Osteocyte (in vitro differentiated cells): ENCODE measurements at places on chromosomes 3 and 15. TPM values are rescaled to one million over a fixed set of nuclear protein-coding genes. Genes with fewer than 3 reads are reported as not detected.

DNA sequence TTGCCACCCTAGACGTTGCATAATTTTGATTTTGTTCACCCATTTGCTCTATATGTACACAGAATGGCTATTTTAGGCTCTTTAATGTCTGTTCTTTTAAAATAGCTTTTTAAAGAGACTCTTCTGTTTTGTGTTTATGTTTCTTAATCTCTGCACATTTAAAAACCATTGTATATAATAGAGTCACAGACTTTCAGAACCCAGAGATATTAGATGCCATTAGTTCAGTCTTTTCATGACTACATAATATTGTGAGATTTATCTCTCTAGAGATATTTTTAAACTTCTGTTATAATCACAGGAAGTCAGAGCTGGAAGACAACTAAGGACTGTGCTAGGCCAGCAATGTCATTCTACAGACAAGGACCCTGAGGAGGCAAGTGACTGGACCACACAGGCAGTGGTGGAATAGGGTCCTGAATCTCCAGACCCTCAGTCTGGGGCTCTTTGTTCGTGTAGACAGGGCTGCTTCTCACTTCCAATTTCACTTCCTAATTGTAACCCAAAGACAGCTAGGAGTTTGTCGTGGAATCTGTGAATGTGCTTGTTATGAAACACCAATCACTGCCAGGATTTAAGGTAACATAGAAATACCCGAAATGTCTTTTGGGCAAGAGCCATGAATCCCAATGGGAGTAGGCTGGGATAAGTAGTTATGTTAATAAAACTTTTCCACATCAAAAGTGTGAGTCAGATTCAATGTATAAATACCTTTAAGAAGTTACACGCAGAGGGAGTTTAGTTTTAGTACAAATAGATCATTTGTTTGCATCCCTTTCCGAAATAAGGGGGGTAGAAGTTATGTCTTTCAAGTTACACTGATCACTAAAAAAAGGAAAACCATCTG lies 165.2 kb upstream of the ROPN1 start:
- H3K27me3 ChIP-seq, result no peaks in the 10 kb centered on the region
- no peak overlapping the region for H3K27ac ChIP-seq
- no peaks in the 10 kb centered on the region for H3K36me3 ChIP-seq
- H3K4me3 ChIP-seq, result no peak overlapping the region
- no peaks in the 10 kb centered on the region for H3K4me1 ChIP-seq
- no peak for DNase-seq

DNA sequence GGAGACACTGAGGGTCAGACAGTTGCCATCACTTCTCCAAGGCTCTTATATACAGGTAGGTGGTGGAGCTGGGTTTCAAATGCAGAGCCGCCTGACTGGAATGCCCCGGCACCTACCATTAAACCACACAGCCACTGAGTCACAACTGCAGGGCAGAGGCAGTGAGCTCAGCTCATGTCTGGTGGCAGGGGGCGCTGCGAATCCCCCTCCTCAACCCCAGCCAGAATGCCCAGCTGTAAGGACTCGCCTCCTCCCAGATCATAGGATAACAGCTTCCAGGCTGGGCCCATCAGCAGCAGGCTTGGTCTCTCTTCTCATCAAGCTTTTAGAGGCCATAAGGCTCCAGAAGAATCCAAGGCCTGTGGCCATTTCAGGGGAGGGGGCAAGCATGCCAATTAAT lies 26.4 kb downstream of the ADCY5 start:
- H3K4me1 ChIP-seq, result peaks cover 10% of the 10 kb centered on the region
- no peak overlapping the region for H3K27ac ChIP-seq
- DNase-seq, result no peak
- peaks cover 26% of the 10 kb centered on the region for H3K27me3 ChIP-seq
- no peaks in the 10 kb centered on the region for H3K36me3 ChIP-seq

Gene CLDN1
- total RNA-seq, result 41.4 and 43.8 TPM in 2 replicates

- no peaks in the 10 kb centered on the region for H3K36me3 ChIP-seq
- DNase-seq, result no peak
- peaks cover 22% of the 10 kb centered on the region for H3K4me1 ChIP-seq
- peaks cover 11% of the 10 kb centered on the region for H3K27me3 ChIP-seq
- no peak overlapping the region for H3K4me3 ChIP-seq
Measured at GRCh38 chr15:44082558-44083157, 112.4 kb downstream of the FRMD5 start.

GRCh38 chr3:104526901-104527401 lies 839.8 kb upstream of the ALCAM start:
- no peak for DNase-seq
- no peaks in the 10 kb centered on the region for H3K27me3 ChIP-seq
- no peaks in the 10 kb centered on the region for H3K36me3 ChIP-seq

GRCh38 chr3:101925564-101925963 lies 76.2 kb downstream of the NFKBIZ start:
- H3K4me3 ChIP-seq, result no peak overlapping the region
- DNase-seq, result no peak
- H3K4me1 ChIP-seq, result peaks cover 30% of the 10 kb centered on the region
- no peak overlapping the region for H3K27ac ChIP-seq

Gene GOLGA8M
- total RNA-seq, result 2.7 and 3.5 TPM in 2 replicates

- H3K36me3 ChIP-seq, result peaks cover 5% of the 10 kb centered on the region
- no peak overlapping the region for H3K4me3 ChIP-seq
- DNase-seq, result no peak
- no peak overlapping the region for H3K27ac ChIP-seq
- no peaks in the 10 kb centered on the region for H3K27me3 ChIP-seq
- peaks cover 6% of the 10 kb centered on the region for H3K4me1 ChIP-seq
Measured at GRCh38 chr3:105483476-105483875, 116.8 kb downstream of the ALCAM start.

Gene MAGEL2
- total RNA-seq, result 1.4 and 1.5 TPM in 2 replicates

GRCh38 chr15:25743548-25744275 lies 119.4 kb downstream of the ATP10A start:
- H3K4me1 ChIP-seq, result peaks cover 38% of the 10 kb centered on the region
- peaks cover 13% of the 10 kb centered on the region for H3K36me3 ChIP-seq
- no peaks in the 10 kb centered on the region for H3K27me3 ChIP-seq
- DNase-seq, result peak; percentile 27
- H3K4me3 ChIP-seq, result no peak overlapping the region
